ENCODE measurements at places on chromosomes 1 and 21.
A peak's percentile ranks its signal among the peaks of the same experiment; 100 is the strongest.

- DNase-seq: no peak
These were observed 33.3 kb downstream of the LAMB3 start for GRCh38 chr1:209618756-209619420.

DNA sequence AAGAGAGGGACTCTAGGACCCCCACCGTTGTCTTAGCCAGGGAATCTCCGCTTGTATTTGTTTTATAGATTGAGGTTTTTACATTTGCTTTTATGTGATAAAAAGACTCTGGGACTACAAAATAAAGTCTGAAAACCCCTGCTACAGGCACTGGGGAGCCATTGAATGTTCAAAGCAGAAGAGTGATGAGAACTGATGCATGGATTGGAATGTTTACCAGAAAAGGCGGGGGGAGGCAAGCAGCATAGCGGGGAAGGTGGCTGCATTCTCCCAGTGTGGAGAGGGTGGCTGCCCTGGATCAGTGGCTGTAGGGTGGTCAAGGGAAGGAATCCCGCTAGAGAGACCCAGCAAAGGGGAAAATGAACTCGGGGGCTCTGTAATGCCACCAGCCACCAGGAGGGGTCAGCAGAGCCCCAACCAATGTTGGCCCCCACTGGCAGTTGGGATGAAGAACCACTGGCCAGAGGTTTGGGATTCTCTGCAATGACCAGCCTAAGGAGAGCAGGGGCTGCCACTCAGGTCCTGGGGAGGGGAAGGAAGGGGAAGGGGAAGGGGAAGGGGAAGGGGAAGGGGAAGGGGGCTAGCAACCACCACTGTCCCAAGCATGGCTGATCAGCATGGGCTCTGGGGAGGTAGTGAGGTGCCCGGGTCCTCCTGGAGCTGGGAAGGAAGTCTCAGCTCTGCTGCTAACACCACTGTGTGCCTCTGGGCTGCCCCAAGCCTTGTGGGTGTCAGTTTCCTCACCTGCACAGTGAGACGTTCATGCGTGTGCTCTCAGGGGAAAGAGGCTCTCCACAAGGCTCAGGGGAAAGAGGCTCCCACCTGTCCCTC, 19.2 kb upstream of the PEF1 start:
- peak; percentile 45 for DNase-seq

DNA sequence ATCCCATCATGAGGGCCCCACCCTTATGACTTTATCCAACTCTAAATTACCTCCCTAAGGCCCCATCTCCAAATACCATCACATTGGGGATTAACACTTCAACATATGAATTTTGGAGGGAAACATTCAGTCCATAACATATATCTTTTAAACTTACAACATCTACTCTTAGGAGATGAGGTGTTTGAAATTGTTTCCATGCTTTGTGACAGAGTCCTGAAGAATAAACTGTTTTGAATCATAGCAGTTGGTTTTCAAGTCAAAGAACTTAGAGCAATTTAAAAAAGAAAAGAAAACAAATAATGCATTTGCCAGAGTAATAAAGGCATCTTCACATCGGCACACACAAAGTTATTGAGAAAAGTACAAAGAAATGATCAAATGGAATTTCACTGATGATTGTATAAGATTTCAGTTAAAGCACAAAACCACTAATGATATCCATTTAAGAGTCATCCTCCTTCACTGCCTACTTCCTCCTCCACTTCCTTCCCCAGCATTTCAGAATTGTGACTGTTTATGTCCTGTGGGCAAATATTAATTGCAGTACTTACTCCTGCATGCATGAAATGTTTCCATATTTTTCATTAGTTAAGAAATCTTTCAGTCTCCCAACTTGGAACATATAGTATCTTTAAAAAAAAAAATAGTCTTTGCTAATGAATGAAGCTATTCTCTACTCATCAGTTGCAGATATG, 202.0 kb downstream of the LRRC40 start:
- DNase-seq: peak; percentile 4

DNA sequence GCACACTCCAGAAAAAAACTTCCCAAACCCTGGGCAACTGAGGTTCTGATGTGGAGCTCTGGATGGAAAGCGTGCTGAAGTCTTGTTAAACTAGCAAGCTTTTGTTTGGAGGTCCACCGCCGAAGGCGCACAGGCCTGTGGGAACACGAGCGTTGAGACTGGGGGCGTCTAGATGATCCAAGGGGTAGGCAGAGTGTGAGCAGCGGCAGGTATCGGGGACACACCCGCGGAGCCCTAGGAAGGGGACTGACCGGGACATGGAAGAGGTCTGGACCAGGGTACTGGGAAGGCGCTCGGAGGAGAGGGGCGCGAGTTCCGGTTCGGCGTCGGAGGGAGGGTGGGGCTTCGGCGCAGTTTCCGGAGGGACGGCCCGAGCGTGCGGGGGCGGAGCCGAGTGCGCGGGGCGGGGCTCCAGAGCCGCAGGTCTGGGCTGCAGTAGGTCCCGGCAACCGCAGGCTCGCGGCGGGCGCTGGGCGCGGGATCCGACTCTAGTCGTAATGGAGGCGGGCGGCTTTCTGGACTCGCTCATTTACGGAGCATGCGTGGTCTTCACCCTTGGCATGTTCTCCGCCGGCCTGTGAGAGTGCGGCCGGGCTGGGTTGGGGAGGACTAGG, at the start of gene SLC50A1:
SLC50A1 (plus strand) TSS at position 438 of the 614 bp plus-strand sequence; CDS start at position 498, 60 bp downstream.
- DNase-seq: peak; percentile 97

DNA sequence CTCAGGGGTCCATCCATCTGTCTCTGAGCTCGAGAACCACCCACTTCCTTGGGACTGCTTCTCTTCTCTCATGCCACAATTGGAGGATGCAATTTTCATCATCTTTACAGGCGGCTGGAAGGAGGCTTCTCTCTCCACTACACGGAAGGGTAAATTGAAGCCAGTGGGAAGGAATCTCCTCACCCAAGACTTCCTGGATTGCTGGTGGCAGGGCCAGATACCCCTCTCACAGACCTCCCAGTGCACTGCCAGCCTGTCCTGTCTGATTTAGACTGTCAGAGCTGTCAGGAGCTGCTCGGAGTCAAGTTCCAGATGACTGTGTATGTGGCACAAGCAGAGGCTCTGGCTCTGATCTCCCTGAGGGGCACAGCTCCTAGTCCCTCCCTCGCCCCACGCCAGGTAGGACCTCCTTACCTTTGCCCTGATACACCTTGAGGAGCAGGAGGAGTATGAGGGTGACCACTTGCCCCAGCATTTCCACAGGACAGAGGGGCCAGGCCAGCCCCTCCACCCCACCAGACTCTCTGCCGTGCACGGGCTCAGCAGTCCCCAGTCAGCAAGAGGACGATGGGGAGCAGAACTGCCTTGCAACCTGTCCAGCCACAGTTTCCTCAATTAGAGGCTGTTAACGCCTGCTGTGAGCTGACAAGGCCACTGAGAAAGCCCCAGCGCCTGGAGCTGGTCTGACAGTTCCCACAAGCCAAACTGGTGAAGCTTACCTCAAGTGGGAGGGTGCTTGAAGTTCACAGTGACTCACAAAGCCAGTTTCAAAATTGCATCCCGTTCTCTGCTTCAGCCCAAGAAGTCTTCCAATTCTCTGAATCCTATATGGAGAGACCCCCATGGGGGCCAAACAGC, at the start of gene CD244:
CD244 (minus strand) TSS at position 685 of the 858 bp plus-strand sequence; CDS start at position 475, 210 bp downstream.
- DNase-seq: peak; percentile 94

DNA sequence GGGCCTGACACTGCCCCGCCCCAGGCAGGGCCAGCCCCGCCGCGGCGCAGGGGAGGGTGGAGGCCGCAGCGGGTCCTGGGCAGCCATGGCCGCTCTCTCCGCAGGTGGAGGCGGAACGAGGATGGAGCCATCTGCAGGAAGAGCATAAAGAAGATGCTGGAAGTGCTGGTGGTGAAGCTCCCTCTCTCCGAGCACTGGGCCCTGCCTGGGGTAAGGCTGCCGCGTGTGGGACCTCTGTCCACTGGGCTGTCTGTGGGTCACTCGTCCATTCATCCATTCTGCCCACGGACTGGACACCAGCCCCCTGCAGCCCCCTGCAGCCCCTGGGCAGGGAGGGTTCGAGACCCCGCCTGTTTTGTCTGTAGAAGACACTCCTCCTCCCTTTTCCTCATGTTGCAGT, 18.4 kb upstream of the LRRC3 start:
- no peak for DNase-seq

- DNase-seq: no peak
These were observed 235.8 kb downstream of the PTGER3 start for GRCh38 chr1:70811815-70812214.

GRCh38 chr21:34037009-34037795, 36.2 kb upstream of the MRPS6 start:
- no peak for DNase-seq

- no peak for DNase-seq
These were observed 72.1 kb downstream of the TNFSF18 start for GRCh38 chr1:172978595-172978994.

DNA sequence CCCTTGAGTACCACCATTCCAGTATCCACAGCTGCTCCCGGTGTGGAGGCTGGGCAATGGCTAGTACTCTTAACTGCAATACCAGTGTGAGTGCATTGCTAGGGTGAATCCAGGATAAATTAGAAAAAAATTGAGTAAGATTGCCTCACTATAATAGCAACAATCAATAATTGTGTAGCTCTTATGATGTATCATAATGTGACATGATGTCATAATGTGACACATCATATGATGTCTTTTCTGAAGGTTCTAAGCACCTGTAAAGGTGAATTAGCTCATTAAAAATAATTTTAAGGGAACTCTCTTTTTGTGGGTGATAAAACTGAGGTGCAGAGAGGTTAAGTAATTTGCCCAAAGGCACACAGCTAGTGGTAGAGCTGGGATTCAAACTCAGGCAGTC, 424.4 kb downstream of the HLX start:
- DNase-seq: no peak

Data from inflammatory macrophage treated with lipopolysaccharide for 4 hours (primary cell).